CD4-positive, alpha-beta T cell treated with Interleukin-15 for 4 hours (primary cell): ENCODE measurements at places on chromosomes 4 and X.

GRCh38 chr4:124060261-124060918, 652.1 kb downstream of the ANKRD50 start:
- no peak for DNase-seq

- no peak for DNase-seq
These were observed 236.5 kb downstream of the PARM1 start for GRCh38 chr4:75169427-75169826.

GRCh38 chrX:150844016-150844415, 54.5 kb downstream of the CD99L2 start:
- DNase-seq: no peak

DNA sequence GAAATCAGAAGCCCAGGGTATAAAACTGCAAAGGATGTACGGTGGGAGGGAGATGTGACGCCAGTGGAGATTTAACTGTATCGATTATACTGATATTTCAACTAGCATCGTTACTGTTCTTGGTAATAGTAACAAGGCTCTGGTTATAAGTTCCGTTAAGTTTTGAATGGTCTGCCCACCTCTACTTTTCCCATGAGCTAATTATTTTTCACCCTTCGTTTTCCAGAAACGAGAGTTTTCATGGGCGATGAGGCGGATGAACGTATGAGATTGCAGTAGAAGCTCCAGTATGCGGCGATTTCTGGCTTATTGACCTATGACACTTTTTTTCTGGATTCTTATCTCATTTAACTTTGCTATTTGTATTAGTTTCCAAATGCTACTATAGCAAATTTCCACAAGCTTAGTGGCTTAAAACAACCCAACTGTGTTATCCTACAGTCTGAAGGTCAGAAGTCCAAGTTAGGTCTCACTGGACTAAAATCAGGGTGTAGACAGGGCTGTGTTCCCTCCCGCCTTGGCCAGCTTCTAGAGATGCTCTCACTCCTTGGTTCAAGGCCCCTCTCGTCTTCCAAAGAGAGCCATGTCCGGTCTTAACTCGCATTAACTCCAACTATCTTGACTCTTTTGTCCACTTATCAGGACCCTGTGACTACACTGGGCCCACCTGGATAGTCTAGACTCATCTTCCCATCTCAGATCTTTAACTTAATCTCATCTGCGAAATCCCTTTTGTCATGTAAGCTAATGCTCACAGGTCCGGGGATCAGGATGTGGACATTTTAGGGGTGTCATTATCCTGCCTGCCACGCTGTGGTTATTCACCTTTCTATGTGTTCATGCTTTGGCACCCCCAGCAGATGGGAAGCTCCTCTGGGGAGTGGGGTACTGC, 122.5 kb downstream of the IRF2 start:
- no peak for DNase-seq

GRCh38 chrX:46324166-46324565, 221.1 kb downstream of the ZNF674 start:
- no peak for DNase-seq

GRCh38 chrX:48578661-48579128, 4.4 kb downstream of the RBM3 start:
- DNase-seq: no peak

GRCh38 chr4:145076469-145076855, 21.5 kb downstream of the ANAPC10 start:
- DNase-seq: no peak

DNA sequence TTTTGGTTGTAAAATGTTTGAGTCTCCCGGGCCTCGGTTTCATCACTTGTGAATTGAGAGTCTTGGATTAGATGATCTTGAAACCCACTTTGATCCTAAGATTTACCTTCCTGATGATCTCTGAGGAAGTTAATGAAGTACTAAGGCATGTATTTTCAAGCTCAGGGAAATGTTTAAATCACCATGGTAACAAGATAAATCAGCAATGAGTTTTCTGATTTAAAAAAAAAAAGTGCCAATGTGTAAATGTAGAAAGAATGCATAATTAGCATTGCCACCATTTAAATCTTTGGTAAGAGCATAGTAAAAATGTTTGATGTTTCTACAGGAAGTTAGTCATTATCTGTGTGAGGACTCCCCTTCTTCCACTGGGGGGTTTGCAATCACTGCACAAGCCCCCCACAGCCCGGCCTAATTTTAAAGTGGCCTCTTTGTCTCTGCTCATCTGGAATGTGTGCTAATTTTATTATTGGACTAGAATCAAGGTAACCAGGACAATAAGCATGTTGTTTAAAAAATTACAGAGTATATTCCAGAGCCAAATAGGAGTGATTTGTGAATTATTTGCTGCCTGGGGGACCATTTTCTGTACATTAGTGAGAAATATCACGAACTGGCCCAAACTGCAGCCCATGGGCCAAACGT, 93.6 kb downstream of the SLC34A2 start:
- DNase-seq: no peak

GRCh38 chrX:69321789-69322188, 156.5 kb upstream of the PJA1 start:
- DNase-seq: no peak
